HuH-7.5 (cell line): ENCODE measurements at places on chromosomes 16 and 17.
A peak's percentile ranks its signal among the peaks of the same experiment; 100 is the strongest.

DNA sequence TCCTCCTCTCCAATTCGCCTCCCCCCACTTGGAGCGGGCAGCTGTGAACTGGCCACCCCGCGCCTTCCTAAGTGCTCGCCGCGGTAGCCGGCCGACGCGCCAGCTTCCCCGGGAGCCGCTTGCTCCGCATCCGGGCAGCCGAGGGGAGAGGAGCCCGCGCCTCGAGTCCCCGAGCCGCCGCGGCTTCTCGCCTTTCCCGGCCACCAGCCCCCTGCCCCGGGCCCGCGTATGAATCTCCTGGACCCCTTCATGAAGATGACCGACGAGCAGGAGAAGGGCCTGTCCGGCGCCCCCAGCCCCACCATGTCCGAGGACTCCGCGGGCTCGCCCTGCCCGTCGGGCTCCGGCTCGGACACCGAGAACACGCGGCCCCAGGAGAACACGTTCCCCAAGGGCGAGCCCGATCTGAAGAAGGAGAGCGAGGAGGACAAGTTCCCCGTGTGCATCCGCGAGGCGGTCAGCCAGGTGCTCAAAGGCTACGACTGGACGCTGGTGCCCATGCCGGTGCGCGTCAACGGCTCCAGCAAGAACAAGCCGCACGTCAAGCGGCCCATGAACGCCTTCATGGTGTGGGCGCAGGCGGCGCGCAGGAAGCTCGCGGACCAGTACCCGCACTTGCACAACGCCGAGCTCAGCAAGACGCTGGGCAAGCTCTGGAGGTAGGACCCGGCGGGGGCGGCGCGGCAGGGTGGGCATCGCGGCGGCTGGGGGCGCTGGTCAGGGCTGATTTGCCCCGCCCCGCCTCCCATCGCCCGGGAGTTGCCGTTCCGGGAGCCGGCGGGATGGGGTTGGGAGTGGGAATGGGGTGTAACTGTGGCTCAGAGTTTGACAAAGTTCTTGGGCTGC lies 567 bp downstream of the SOX9 start:
- DNase-seq: peak; percentile 54

DNA sequence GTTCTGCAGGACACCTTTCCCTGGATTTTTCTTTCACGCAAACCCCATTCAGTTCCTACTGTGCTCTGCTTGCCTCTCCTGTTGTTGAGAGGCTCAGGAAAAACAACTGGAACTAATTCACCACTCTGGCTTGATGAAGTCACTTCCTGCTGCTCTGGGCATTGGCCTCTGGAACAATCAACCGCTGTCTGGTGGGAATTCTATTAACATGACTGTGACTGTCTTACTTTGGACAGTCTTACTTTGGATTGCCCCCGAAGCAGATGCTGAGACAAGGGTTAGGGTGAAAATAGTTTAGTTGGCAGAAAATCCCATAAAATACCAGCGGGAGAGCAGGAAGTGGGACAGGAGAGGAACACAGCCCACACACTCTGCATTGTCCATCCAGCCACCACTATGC lies 90.0 kb upstream of the HSBP1 start:
- DNase-seq: no peak

GRCh38 chr16:85960486-85961046 lies 61.6 kb downstream of the IRF8 start:
- no peak for DNase-seq

- DNase-seq: peak; percentile 59
Measured at GRCh38 chr17:18261146-18261515, 669 bp downstream of the MIEF2 start.

- DNase-seq: no peak
Measured at GRCh38 chr16:80403894-80404293, 136.9 kb upstream of the DYNLRB2 start.
